ENCODE measurements at places on chromosomes 2 and 18. TPM values are rescaled to one million over a fixed set of nuclear protein-coding genes. Genes with fewer than 3 reads are reported as not detected.
A peak's percentile ranks its signal among the peaks of the same experiment; 100 is the strongest.

DNA sequence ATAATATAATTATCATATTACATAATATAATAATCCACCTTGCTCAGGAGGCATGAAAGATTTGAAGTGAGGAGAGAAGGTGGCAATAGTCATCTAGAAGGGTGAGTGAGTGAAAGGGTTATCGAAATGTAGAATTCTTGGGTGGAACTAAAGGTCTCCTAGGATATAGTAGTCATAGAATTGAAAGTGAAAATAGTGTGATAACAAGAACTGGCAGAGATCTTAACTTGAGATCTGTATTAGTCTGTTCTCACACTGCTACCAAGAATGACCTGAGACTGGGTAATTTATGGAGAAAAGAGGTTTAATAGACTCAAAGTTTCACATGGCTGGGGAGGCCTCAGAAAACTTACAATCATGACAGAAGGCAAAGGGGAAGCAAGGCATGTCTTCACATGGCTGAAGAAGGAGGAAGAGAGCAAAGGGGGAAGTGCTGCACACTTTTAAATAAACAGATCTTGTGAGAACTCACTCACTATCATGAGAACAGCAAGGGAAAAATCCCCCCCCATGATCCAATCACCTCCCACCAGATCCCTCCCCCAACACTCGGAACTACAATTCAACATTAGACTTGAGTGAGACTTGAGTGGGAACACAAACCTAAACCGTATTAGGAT lies 351.5 kb downstream of the NR4A2 start:
- no peak for DNase-seq

DNA sequence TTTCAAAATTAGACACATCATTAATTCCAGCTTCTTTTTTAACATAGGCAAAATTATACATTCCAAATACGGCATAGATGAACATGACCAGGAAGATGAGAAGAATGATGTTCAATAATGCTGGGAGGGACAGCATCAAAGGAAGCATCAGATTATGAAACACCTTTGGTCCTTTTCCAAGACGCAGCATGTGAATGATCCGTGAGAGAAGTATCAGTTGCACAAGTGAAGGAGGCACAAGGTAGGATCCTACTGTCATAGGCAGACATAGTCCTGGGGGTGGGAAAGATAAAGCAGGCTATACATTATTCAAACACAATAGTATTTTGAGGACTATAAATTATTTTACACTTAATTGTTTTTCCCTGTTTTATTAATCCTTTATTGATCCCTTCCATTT lies 30.6 kb upstream of the SCN9A start:
- no peak for DNase-seq

DNA sequence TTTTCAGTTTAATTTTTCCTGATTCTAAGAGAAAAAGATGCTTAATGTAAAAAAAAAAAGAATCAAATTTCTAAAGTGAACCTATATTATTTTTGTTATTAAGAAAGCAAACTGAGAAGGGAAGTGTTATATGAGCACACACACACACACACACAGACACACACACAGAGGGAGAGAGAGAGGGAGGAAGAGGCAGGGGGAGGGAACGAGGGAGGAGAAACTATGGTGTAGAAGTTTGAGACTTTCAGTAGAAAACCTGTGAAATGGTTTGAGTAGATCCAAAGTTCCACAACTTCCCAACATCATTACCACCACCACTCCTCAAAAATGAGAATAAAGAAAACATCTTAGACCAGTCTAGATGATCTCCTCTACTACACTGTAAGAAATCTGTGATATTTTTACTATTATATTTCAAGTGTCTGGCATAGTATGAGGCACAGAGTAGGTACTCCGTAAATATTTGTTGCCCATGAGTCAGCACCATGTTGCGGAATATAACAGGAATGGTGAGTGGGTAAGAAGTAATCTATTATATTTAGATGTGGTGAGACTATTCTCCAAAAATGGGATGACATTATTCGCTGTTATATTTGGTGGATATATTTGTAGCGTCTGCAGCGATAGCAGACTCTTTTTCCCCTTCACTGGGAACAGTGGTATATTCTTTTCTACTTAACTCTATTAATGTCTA lies 149.4 kb upstream of the DNMT3A start:
- no peak for DNase-seq

DNA sequence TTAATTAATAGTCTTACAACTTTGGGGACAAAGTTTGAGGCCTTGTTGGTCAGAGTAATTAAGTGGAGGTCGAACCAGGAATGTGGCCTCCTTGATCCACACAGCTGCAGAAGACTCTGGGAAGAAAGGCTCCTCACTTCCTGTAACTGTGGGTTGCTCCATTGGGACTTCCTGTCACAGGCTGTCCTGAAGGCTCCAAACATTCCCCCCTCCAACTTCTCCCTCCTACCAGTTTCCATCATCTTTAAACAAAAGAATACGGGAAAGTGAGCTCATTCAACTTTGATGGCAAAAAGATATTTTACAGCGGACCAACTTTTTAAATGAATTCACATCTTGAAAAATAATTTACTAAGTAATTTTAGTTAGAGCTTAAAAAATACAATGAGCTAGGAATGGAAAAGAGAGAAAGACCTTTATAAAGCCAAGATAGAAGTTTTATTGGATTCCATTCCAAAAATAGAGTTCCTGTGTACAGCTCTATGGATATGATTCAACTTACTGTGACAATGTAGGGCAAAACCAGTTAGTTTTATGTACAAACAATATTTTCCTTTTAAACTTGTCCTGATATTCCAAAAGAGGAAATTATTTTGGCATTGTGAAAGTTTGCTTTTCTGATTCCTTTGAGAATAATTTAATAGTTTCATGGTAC lies 212.0 kb upstream of the NABP1 start:
- DNase-seq: peak; percentile 48

GRCh38 chr18:62420151-62420512 lies 95.0 kb downstream of the TNFRSF11A start:
- DNase-seq: no peak

DNA sequence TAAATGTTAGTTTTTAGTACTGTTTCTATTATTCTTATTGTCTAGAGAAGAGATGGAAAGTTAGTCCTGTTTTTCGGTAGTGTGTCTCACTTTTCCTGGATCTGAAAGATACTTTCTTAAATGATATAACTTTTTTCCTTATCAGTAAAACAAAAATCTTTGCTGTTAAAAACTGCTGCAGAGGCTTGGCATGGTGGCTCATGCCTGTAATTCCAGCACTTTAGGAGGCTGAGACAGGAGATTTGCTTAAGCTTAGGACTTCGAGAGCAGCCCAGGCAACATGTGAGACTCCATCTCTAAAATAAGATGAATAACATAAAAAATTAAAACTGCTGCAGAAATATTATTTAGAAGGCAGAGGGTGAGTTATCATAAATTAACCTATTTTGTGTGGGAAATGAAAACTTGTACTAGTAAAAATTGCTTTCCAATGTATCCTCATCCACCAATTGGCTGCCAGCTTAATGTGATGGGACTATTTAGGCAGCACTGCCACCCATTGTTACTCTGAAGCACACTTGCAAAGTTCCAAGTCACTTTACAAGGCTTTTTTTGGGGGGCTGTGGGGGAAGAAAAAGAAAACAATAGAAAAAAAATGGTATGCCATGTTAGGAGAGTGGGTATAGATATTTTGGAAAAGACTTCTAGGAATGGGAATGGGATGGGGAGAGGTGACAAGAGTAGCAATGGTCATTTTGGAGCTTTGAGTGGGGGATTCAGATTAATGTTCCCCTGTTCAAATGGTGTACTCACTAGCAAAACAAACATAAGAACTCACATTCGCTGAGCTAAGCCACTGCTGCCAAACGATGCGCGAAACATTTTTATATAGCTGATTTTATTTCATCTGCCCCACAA lies 62.7 kb downstream of the MEIS1 start:
- DNase-seq: no peak

GRCh38 chr2:222042666-222043065 lies 256.1 kb downstream of the PAX3 start:
- no peak for DNase-seq

- peak; percentile 16 for DNase-seq
Observed at GRCh38 chr2:223768179-223768578, 69.2 kb downstream of the AP1S3 start.

GRCh38 chr18:22165049-22165602 lies 4.3 kb upstream of the GATA6 start:
- no peak for DNase-seq

DNA sequence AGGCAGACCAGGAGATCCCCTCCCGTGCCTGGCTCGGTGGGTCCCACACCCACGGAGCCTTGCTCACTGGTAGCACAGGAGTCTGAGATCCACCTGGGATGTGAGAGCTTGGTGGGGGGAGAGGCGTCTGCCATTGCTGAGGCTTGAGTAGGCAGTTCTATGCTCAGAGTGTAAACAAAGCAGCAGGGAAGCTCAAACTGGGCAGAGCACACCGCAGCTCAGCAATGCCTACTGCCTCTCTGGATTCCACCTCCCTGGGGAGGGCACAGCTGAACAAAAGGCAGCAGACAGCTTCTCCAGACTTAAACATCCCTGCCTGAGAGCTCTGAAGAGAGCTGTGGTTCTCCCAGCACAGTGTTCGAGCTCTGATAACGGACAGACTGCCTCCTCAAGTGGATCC lies 85.1 kb downstream of the UGP2 start:
- DNase-seq: no peak

GRCh38 chr2:75023666-75024455 lies 65.4 kb downstream of the POLE4 start:
- DNase-seq: peak; percentile 6

- DNase-seq: no peak
Observed at GRCh38 chr2:154762638-154763037, 64.1 kb downstream of the KCNJ3 start.

GRCh38 chr18:8780227-8780626 lies 74.9 kb downstream of the MTCL1 start:
- DNase-seq: peak; percentile 62

DNA sequence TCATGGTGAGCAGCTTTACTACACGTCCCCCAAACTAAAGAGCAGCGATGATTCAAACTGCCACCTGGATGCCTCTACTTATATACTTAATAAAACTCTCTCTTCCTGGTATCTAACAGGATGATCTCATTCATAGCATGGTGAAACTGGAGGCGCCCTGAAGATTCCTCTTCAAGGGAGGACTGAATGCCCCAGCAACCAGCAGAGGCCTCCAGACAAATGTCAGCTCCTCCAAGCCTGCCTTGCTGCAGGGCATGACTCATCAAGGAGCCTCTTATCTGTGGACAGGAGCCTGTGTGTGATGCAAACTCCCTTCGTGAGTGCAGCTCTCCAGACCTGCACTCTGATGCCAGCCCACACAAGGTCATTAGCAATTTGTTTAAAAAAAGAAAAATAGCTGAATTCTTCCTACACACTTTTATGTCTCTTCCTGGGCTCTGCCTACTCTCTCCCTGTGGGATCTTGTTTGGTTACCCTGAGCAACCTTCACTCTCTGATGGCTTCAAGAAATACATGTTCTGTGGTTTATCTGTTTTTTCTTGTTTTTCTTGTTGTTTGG lies 30.2 kb downstream of the LONRF2 start:
- DNase-seq: peak; percentile 20

GRCh38 chr18:47100212-47100831 lies 50.0 kb downstream of the HDHD2 start:
- peak; percentile 63 for DNase-seq

DNA sequence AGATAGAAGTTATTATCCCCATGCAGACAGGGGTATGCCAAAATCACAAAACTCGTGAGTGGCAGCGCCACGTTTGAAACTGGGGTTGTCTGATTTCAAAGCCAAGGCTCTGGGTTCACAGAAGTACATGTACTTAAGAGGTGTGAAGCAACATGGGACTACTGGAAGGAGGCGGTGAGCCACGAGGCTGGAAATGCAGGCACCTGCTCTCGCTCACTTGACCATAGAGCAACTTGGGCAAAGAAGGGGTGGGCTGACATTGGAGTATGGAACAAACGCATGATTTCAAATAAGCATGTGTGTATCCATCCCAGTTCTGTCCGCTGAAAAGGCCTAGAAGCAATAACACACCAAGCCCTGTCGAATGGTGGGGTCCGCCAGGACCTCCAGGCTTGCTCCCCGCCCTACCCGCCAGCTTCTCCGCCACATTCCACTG lies 593 bp upstream of the ACTR2 start:
- no peak for DNase-seq

GRCh38 chr18:61589724-61590065 lies 256.5 kb downstream of the CDH20 start:
- DNase-seq: peak; percentile 62

DNA sequence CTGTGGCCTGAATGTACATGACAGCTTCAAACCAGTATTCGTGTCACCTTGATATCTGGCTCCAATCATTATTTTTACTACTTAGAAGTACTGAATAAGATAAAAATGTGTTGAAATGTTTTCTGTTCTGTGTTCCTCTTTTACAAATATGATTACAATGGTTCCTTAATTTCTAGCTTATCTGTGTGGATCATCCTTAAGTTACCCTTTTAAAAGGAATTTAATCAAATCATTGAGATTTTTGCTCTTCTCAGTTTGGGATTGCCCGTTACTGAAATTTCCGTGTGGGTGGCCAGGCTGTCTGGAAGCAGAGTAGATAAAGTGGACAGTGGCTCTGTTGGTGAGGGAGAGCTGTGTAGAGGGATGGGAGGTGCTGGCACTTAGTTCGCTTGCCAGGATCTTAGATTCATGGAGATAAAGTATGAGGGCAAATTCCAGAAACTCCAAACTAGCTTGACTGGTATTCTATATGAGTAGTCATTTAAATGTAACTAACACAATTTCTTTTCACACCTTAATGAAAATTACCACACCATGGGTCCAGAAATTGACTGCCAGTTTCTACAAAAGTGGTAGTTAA lies 27.4 kb upstream of the SAG start:
- DNase-seq: no peak

DNA sequence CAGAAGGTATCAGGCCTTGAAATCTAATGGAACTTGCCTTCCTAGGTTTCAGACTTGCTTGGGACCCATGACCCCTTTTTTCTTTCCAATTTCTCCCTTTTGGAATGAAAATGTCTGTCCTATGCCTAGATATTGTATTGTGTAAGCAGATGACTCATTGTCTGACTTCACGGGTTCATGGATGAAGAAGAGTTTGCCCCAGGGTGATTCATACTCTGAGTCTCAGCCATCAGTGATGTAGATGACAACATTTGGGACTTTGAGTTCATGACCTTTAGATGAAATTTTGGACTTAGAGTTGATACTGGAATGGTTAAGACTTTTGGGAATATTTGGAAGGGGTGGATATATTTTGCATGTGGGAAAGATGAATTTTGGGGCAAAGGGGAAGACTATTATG lies 11.2 kb upstream of the SCYGR5 start:
- DNase-seq: no peak

- DNase-seq: no peak
Observed at GRCh38 chr2:25333981-25334380, 7.7 kb downstream of the DNMT3A start.

Gene SIX3
- not detected for total RNA-seq

Gene COL3A1
- 6,407 TPM for total RNA-seq

Gene EHD3
- total RNA-seq: 11.4 TPM

Gene CCDC85A
- total RNA-seq: 7.5 TPM

Gene MARCO
- 2.7 TPM for total RNA-seq

Gene HOXD12
- total RNA-seq: not detected

Gene CMPK2
- total RNA-seq: 3.5 TPM

Gene FMNL2
- 30.8 TPM for total RNA-seq

Gene NLRC4
- 1.7 TPM for total RNA-seq

Gene CDCA7
- total RNA-seq: 14.4 TPM

Gene OXER1
- 4.1 TPM for total RNA-seq

Gene DIPK1C
- 7.9 TPM for total RNA-seq

Gene LRP2
- 0.10 TPM for total RNA-seq

Gene GALNT14
- 5.6 TPM for total RNA-seq
